Calu3 (cell line): ENCODE measurements at places on chromosomes 7 and 10. TPM values are rescaled to one million over a fixed set of nuclear protein-coding genes. Genes with fewer than 3 reads are reported as not detected.
A peak's percentile ranks its signal among the peaks of the same experiment; 100 is the strongest.

- no peak for DNase-seq
These were observed 156.5 kb upstream of the HDAC9 start for GRCh38 chr7:18338910-18339523.

DNA sequence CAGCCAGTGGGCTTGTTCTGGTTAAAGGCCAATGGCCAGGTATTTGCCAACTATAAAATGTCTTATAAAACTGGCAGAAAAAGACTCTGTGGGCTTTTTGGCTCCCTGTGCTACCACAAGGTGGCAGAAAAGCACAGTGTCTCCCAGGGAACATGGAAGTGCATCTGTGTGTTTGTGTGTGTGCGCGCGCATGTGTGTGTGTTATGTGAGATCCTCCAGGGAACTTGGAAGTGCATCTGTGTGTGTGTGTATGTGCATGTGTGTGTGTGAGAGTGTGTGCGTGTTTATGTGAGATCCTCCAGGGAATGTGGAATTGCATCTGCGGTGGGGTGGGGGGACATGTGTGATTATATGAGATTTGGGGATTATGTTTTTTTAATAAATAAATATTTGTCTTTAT is 30.2 kb upstream of the ABI1 start:
- DNase-seq, result peak; percentile 54

GRCh38 chr10:132536877-132537683 is 507 bp upstream of the INPP5A start:
- DNase-seq, result peak; percentile 99

OR2A1 gene
- total RNA-seq, result not detected in 2 replicates
